Left lung (tissue), 14 donors: ENCODE measurements at places on chromosomes 7 and 10. TPM values are rescaled to one million over a fixed set of nuclear protein-coding genes. Genes with fewer than 3 reads are reported as not detected.

LIPF gene
- not detected for total RNA-seq

SLC16A12 gene
- 6.3 TPM for total RNA-seq

DRGX gene
- total RNA-seq: 0.45 TPM

PRKG1 gene
- total RNA-seq: 29.0 TPM

FASTK gene
- total RNA-seq: 65.7 TPM

ZNF777 gene
- 9.5 TPM for total RNA-seq

TRPV5 gene
- not detected for total RNA-seq

LHFPL3 gene
- not detected for total RNA-seq

DYNC1I1 gene
- total RNA-seq: 1.9 TPM

NPFFR1 gene
- total RNA-seq: 0.21 TPM

NCF1 gene
- total RNA-seq: 8.7 TPM

PRTFDC1 gene
- 5.2 TPM for total RNA-seq

SLC4A2 gene
- 191 TPM for total RNA-seq

TRIP6 gene
- 84.9 TPM for total RNA-seq

DPYSL4 gene
- 3.1 TPM for total RNA-seq

ZDHHC4 gene
- total RNA-seq: 60.2 TPM

ENTPD1 gene
- total RNA-seq: 31.4 TPM

VSTM2A gene
- total RNA-seq: not detected

UCMA gene
- not detected for total RNA-seq

LRRC4 gene
- total RNA-seq: 24.4 TPM

HHEX gene
- total RNA-seq: 13.7 TPM

TLX1 gene
- total RNA-seq: not detected

TMEM236 gene
- 2.4 TPM for total RNA-seq

SFTPA2 gene
- total RNA-seq: 3,839 TPM

GFRA1 gene
- total RNA-seq: 2.4 TPM

GRID2IP gene
- total RNA-seq: 0.21 TPM

ANKRD22 gene
- 8.9 TPM for total RNA-seq

PHF14 gene
- total RNA-seq: 30.2 TPM

HOGA1 gene
- total RNA-seq: 1.1 TPM

NFKB2 gene
- 50.2 TPM for total RNA-seq

CDHR3 gene
- 2.8 TPM for total RNA-seq

CFTR gene
- 20.3 TPM for total RNA-seq

CALHM2 gene
- 29.4 TPM for total RNA-seq

GRB10 gene
- 58.3 TPM for total RNA-seq

ADARB2 gene
- total RNA-seq: 0.76 TPM

PAPOLB gene
- 0.24 TPM for total RNA-seq

ZNF511 gene
- total RNA-seq: 48.5 TPM
